Stimulated activated CD8-positive, alpha-beta memory T cell treated with anti-CD3 and anti-CD28 coated beads, Interleukin-7, amount 100 ng/mL, for 1 hour (primary cell): ENCODE measurements at places on chromosomes 11 and 22.

GRCh38 chr22:44658311-44658953 lies 43.6 kb upstream of the PRR5 start:
- no peak for DNase-seq

DNA sequence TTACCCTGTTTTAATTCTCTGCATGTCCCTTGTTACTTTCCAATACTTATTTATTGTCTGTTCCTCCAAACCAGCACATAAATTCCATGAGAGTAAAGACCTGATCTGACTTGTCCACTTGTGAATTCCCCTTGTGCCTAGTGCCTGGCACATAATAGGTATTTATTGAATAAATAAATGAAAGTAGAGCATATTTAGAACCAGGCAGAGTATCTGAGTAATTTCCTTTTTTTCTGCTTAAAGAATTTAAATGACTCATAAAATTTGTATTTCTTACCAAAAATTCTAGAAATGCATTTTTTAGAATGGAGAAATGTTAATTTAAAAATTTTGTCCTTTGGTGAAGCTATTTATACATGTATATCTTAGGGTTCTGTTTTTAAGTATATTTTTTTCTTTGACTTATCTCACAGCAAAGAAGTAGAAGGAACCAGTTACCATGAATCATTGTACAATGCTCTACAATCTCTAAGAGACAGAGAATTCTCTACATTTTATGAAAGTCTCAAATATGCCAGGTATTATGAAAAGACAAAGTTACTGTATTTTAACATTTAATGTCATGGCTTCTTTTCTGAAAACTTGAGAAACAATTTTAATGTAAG lies 96.8 kb downstream of the ATM start:
- no peak for DNase-seq

GRCh38 chr11:109680127-109680526 lies 258.1 kb downstream of the C11orf87 start:
- DNase-seq, result no peak

GRCh38 chr11:13358596-13359270 lies 81.1 kb downstream of the BMAL1 start:
- no peak for DNase-seq

DNA sequence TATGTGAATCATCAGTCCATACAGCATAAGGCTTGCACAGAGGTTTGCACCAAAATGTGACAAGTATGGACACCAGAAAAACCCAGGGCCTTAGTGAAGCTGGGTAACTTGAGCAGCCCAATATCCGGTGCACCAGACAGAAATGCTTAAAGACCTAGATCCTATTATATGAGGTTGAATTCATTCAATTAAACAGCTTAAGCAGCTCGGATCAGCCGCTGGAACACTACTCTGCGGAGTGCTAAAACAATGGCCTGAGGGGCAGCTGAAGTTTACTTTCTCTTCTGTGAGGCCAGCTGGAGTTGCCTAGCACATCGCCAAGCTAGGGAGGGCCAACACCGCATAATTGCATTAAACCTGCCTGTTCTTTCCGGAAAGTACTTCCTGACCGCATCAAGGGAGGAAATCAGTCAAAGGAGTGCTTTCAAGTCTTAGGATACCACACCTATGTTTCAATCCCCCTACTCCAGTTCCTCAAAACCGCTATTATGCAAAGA lies 17.0 kb upstream of the FAM181B start:
- DNase-seq, result no peak

- no peak for DNase-seq
These were observed 344.7 kb downstream of the BUD13 start for GRCh38 chr11:116427903-116428637.

DNA sequence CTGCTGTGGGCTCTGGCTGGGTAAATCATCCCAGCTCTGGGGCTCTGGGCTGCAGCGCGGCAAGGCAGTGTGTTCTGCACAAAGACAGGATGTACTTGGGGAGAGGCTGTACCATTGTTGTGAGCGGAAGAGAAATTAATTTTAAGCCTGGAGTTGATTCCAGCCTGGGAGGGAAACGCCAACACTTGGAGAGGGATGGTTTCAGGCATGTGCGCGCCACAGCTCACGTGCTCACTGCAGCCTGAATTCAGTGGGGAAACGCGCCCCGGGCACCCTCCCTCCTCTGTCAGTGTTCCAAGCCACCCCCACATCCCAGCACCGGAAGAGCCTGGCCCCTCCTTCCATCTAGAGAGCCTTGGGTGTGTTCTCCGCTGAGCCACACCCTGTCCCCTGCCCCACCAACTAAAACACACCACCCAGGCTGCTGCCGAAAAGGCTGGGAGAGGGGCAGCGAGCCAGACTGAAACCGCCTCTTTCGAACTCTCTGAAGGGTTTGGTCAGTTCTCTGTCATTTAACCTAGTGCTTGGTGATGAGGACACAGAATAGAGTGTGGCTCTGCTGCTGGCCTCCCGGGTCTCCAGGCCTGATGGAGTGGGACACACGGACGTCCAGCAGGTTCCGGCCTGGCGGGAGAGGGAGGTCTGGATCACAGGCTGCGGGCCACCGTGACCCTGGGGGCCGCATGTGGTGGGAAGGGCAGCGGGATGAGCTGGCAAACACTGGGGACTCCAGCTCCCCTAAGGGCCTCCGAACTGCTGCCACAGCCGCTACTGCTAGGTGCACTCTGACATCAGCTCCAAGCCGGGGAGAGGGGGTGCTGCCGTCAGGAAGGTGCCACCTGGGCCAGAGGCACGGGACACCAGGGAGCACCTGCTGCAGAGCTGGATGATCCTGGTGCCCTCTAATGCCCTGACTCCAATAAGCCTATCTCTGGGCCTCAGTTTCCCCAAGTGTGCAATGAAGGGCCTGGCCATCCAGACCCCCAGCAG lies 230.8 kb downstream of the CTTN start:
- DNase-seq, result no peak

DNA sequence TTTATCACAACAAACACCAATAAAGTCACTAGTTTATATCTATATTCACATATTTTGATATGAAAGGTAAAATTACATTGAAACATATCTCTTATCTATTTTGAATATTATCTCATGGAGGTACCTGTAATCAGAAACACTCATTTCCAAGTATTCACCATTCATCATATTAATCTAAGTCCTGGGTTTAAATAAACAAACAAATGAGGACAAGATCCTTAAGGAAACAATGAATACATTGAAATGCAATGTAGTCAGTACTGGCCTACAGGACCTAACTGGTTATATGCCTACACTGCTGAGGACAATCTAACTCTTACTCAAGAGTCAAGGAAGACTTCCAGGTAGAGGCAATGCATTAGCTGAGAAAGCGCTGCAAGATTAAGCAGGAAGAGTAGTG lies 1411.9 kb upstream of the RAG2 start:
- DNase-seq, result no peak

DNA sequence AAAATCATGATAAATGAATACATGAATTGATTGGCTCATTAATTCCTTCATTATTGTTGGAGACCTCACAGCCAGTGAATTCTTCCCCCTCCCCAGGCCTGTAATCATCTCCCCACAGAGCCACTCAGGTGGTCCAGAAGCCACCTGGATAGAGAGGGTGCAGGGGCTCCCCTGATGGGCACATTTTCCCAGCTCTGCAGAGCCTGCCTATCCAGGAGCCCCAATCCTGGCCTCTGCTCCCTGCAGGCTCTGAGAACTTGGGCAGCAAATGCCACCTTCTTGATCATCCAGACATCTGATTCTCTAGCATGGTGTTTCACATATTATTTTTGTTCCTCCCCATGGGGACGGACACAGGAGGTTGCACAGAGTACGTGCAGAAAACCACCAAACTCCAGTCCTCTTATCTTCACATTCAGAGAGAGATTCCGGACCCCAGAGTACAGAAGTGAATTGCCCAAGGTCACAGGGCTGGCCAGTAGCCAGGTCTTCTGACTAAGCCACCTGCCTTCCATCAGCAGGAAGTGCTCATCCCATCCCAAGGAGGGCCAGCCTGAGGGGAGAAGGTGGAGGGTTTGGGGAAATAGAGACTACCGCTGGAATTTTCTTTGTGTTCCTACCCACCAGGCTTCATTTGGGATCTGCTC lies 348.0 kb downstream of the BUD13 start:
- DNase-seq, result no peak

DNA sequence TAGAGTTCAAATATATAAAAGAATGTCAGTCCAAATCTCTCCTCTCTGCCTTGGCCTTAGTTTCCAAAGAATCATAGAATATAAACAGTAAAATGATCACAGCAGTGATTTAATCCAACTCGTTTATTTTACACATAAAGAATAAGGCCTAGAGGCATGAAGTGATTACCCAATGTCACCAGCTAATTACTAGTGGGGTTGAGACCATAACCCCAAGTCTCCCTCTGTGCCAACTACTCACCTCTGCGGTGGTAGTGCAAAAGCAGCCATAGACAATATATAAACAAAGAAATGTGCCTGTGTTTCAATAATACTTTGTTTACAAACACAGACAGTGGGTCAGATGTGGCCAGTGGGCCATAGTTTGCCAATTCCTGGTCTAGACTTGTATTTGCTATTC lies 96.6 kb upstream of the FAT3 start:
- DNase-seq, result no peak

- DNase-seq, result no peak
These were observed 14.2 kb downstream of the PRR33 start for GRCh38 chr11:1877211-1878136.

DNA sequence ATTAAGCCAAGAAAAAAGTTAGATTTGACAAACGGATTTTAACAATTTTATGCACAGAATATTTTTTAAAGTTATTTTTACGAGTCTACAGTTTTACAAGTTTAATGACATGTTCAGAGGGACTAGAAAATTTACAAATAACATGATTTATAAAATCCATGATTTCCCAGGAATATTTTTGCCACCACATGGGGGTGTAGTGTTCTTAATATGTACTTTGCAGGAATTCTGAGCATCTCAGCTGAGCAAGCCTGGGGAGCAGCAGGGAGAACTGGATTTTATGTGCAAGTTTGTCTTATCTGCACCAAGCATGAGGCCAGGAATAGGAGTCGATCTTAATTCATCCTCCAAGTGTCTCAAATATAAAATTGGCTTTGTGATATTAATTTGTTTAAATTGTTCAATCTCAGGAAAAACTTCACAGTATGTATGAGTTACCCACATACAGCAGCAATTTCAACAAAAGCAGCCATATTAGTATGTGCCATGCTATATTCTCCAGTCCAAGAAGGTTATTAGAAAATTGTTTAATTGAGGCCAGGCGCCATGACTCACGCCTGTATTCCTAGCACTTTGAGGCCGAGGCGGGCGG lies 826.3 kb downstream of the DLG2 start:
- DNase-seq, result no peak

GRCh38 chr11:2883640-2883978 lies 2.0 kb downstream of the CDKN1C start:
- DNase-seq, result no peak

GRCh38 chr22:44206330-44206645 lies 25.6 kb downstream of the PARVG start:
- DNase-seq, result no peak

DNA sequence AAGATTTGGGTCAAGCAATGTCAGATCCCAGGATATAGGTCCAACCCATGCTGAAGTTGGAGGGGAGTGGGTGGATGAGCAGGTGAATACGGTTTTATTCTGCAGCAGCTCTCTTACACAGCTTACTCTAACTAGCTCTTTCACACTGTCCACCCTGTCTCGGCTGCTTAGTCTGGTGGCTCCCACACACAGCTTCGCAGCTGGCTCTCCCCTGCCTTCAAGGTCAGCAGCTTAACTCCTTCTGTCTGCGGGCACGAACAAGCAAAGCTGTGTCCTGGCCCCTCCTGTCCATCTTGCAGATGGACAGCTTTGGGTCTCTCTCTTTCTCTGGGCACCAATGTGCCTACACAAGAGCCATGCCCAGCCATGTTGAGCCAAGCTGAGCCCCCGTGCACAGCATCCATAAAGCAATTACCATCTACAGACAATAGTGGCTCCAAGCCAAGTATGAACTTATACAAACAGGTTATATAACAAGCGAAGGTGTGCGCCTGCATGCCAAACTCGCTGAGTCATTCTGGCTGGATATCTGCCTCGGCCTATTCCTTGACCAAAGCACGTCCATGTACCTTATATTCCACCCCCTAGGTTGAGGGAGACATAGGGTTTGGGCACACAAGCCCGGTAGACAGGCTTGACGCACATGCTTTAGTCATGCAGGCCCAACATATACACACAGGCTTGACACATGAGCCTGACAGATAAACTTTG lies 1307.8 kb upstream of the RAG2 start:
- DNase-seq, result no peak

DNA sequence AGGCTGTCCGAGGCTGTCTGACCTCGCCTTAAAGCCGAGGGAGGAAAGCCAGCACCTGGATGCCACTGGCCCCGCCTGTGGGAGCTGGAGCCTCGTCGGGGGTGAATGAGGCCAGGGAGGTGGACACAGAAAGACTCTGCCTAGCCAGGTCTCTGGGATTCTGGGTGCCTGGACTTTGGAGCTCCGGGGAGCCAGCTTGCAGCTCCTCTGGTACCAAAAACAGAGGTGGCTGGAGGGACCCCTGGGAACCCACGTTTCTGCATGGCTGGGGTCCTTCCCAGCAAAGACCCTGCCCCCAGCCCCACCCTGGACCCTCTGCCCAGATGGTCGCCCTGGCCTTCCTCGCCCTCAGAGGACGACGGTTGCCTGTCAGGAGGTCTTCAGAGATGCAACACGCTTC lies 239.7 kb downstream of the BRD1 start:
- DNase-seq, result no peak

- DNase-seq, result no peak
These were observed 87.3 kb downstream of the CELSR1 start for GRCh38 chr22:46449974-46450745.

- no peak for DNase-seq
These were observed 4.7 kb downstream of the TPST2 start for GRCh38 chr22:26585104-26585790.

GRCh38 chr11:117589063-117589462 lies 208.0 kb downstream of the DSCAML1 start:
- no peak for DNase-seq

DNA sequence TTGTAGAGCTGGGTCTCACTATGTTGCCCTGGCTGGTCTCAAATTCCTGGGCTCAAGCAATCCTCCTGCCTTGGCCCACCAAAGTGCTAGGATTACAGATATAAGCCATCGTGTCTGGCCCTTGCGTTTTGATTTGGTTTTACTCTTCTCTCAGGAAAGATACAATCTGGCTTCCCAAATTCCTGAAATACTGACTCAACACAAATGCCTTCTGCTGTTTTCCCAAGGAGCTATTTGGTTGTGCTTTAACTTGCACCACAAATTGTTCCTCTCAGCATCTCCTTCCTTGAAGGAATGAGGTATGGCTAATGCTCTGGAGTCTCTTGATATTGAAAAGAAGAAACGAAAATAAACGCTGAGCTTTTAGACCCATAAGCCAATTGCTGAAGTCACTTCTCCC lies 110.0 kb upstream of the PAX6 start:
- DNase-seq, result no peak

GRCh38 chr11:118343981-118344515 lies at the start of gene CD3G:
Gene CD3G, plus strand, starts transcription at chr11:118344344. Its CDS starts 80 bp downstream, at chr11:118344424.
- peak; percentile 39 for DNase-seq

- DNase-seq, result no peak
These were observed 109.5 kb downstream of the CCDC81 start for GRCh38 chr11:86483940-86484794.
